CD4-positive, alpha-beta T cell treated with Interleukin-4 for 1 hour (primary cell): ENCODE measurements at places on chromosomes 13 and 19.

DNA sequence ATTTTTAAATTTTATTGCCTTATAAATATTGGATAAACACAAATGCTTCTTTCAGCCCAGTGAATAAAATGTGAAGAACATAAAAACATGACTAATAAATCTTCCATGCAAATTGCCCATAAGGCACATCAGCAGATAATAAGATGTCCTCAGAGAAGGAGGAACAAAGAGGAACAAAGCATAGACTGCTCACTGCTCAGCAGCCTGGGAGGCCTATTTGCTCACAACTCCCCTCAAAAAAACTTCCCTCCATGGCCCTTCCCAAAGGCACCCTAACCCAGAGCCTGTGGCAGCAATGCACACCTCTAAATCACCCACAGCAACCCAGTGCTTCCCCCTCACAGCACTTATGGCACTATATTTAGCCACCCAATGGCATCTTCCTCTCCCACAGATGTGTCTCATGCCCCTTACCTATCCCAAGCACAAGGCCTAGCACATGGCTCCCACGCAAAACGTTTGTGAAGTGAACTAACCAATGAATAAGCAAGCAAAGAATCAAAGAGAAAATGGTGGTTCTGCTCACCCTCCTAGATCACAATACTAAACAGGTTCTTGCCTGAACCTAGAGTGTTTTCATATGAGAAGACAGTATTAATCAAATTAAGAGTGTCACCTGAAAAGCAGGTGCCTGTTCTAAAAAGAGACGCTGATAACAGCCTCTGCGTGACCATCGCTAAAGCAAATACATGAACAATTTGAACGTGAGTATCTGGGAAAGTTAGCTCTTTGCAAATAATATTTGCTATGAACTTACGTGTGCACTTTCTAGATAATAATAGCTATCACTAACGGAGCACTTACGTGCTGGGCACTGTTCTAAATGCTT, 96.9 kb downstream of the TBC1D4 start:
- DNase-seq, result no peak

DNA sequence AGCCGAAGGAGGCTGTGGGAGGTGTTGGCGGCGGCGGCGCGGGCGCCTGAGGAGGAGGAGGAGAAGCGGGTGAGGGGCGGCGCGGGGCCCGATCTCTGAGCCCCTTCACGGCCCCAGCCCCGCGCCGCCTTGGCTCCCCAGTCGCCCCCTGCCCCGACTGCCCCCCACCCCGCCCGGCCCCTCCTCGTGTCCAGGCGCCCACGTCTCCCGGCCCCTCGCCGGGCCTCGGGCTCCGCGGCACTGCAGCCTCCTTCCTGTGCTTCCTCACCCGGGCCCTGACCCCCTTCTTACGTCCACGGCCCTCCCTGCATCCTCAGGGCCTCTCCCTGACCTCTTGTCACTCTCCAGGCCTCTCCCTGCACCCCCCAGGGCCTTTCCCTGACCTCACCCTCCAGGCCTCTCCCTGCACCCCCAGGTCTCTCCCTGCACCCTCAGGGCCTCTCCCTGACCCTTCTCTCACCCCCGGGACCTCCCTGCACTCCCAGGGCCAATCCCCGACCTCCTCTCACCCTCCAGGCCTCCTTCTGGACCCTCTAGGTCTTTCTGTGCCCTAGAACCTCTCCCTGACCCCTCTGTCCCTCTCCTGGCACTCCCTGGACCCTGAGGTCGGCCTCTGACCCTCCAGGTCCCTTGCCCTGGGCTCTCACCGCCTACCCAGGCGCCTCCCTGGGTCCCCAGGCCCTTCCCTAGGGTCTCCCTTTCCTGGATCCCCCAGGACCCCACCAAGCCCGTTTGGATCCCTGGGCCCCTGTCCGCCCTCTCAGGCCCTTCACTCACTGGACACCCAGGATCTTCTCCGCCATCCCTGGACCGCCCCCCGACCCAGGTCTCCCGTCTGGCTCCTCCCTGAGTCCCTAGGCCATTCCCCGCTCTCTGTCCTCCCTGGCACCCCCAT, 460 bp downstream of the KMT5C start:
- peak; percentile 40 for DNase-seq

GRCh38 chr13:28049880-28050875, 50.2 kb downstream of the FLT3 start:
- DNase-seq, result no peak

DNA sequence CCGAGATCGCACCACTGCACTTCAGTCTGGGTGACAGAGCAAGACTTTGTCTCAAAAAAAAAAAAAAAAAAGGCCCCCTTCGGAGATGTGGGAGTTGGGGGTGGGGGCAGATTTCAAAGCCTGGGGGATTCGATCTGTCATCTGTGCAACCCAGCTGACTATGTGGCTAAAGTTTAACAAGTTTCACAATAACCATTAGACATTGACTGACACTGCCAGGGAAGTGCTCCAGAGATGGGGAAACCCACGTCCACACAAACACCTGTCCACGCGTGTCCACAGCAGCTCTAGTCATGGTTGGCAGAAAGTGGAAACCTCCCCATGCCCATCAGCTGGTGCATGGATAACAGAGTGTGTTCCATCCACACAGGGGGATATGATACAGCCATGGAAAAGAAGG, 37.6 kb upstream of the HOMER3 start:
- DNase-seq, result no peak

- DNase-seq, result no peak
These were observed 6.8 kb upstream of the DGKH start for GRCh38 chr13:42041684-42042035.

DNA sequence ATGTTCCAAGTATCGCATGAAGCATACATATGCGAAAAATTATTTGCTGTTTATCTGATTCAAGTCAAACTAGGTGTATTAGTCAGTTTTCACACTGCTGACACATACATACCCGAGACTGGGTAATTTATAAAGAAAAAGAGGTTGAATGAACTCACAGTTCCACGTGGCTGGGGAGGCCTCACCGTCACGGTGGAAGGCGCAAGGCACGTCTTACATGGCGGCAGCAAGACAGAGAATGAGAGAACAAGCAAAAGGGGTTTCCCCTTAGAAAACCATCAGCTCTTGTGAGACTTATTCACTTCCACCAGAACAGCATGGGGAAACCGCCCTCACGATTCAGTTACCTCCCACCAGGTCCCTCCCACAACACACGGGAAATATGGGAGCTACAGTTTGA, 13.0 kb upstream of the PROZ start:
- DNase-seq, result no peak
